A172 (cell line): ENCODE measurements at places on chromosomes 4 and X. TPM values are rescaled to one million over a fixed set of nuclear protein-coding genes. Genes with fewer than 3 reads are reported as not detected.

The ANK2 gene
- 21.2 and 25.6 TPM in 2 replicates for total RNA-seq

The DDX53 gene
- total RNA-seq = not detected in 2 replicates

The CT55 gene
- total RNA-seq = 1.5 and 2.5 TPM in 2 replicates

The NAP1L3 gene
- total RNA-seq = 1.2 and 1.5 TPM in 2 replicates

The AR gene
- total RNA-seq = 3.6 and 3.7 TPM in 2 replicates

The ETDB gene
- not detected in 2 replicates for total RNA-seq

The GAGE1 gene
- total RNA-seq = 2.7 and 15.5 TPM in 2 replicates

The TRIML2 gene
- total RNA-seq = 1.0 and 1.9 TPM in 2 replicates

The CCKAR gene
- not detected in 2 replicates for total RNA-seq

The RHOXF2 gene
- total RNA-seq = not detected in 2 replicates

The CENPVL3 gene
- not detected in 2 replicates for total RNA-seq

The GPM6B gene
- not detected in 2 replicates for total RNA-seq

The PHKA1 gene
- total RNA-seq = 7.5 and 7.9 TPM in 2 replicates

The EDA gene
- 0.02 TPM in 1 of 2 replicates, not detected in the other for total RNA-seq

The SMIM10 gene
- 0.40 and 0.60 TPM in 2 replicates for total RNA-seq

The TLL1 gene
- total RNA-seq = 0.02 TPM in 1 of 2 replicates, not detected in the other

The HNRNPD gene
- total RNA-seq = 47.4 and 59.4 TPM in 2 replicates

The MAGEC1 gene
- not detected in 2 replicates for total RNA-seq

The OTC gene
- total RNA-seq = not detected in 2 replicates

The ITGB1BP2 gene
- total RNA-seq = 1.0 and 1.2 TPM in 2 replicates

The RHOH gene
- not detected in 2 replicates for total RNA-seq

The SPANXN4 gene
- total RNA-seq = not detected in 2 replicates

The NWD2 gene
- total RNA-seq = not detected in 2 replicates

The CHST7 gene
- 3.0 and 6.4 TPM in 2 replicates for total RNA-seq

The TBX22 gene
- not detected in 2 replicates for total RNA-seq

The MAGEB10 gene
- not detected in 2 replicates for total RNA-seq

The ALB gene
- not detected in 2 replicates for total RNA-seq

The BGN gene
- not detected in 2 replicates for total RNA-seq

The RFC1 gene
- total RNA-seq = 54.0 and 72.4 TPM in 2 replicates

The HPGD gene
- total RNA-seq = 1.0 and 1.3 TPM in 2 replicates

The CWH43 gene
- not detected in 2 replicates for total RNA-seq

The IL9R gene
- 0.14 TPM in 1 of 2 replicates, not detected in the other for total RNA-seq

The MAP7D2 gene
- total RNA-seq = 0.03 TPM in 1 of 2 replicates, not detected in the other

The FAM184B gene
- not detected in 2 replicates for total RNA-seq

The VCX3B gene
- not detected in 2 replicates for total RNA-seq

The ARX gene
- 0.03 and 0.19 TPM in 2 replicates for total RNA-seq

The PPID gene
- 59.1 and 80.3 TPM in 2 replicates for total RNA-seq

The GATA1 gene
- total RNA-seq = not detected in 2 replicates

The TMEM35A gene
- total RNA-seq = not detected in 2 replicates

The EFHC2 gene
- total RNA-seq = 0.55 and 0.91 TPM in 2 replicates

The FGFBP1 gene
- total RNA-seq = 0.31 TPM in 1 of 2 replicates, not detected in the other

The CAMK2D gene
- total RNA-seq = 24.8 and 31.2 TPM in 2 replicates

The BMP2K gene
- total RNA-seq = 16.6 and 19.7 TPM in 2 replicates

The EDNRA gene
- total RNA-seq = 0.31 and 0.57 TPM in 2 replicates

The CT47B1 gene
- total RNA-seq = not detected in 2 replicates

The ATP10D gene
- total RNA-seq = 11.9 and 23.3 TPM in 2 replicates

The MAP3K15 gene
- total RNA-seq = 0.86 and 1.4 TPM in 2 replicates

The FAM236C gene
- not detected in 2 replicates for total RNA-seq

The SPANXN3 gene
- total RNA-seq = not detected in 2 replicates
